ENCODE measurements at places on chromosomes 12 and 14.

DNA sequence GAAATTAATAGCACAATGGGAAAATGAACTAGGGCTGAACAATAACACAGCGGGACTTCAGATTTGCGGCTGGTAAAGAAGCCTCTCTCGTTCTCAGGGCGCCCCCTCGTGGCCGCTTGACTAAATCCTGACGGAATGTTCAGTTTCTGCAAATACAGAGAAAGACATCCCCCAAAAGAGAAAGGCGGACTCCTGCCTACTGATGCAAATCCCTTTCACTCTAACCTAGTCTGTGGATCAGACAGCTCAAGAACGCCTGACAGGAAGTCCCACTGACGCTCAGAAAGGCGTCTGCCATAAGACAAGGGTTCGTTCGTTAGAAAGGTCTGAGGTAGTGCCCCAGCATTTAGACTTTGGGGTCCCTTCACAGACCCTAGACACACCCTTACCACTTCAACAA is 2.5 kb downstream of the NUAK1 start:
- peak; percentile 18 for DNase-seq

DNA sequence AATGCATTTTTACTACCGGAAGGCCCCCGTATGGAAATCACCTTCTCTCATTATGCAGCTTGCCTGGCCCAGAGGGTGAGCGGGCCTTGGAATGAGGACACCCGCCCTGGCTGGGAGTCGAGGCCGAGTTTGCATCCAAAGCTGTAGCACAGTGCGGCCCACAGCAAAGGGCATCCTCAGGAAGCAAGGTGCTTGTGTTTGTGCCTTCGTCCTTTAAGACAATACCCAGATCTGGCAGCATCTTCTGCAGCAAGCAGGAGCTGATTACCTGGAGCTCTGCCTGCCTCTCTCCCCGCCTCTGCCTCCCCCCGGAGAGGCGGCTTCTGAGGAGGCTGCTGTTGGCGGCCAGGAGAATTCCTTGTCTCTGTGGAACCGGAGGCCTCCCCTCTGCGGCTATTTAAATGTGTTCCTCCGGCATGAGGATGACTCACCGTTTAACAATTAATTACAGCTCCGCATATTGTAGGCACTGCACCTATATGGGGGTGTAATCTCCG is 145.3 kb downstream of the CACNA1C start:
- no peak for DNase-seq

DNA sequence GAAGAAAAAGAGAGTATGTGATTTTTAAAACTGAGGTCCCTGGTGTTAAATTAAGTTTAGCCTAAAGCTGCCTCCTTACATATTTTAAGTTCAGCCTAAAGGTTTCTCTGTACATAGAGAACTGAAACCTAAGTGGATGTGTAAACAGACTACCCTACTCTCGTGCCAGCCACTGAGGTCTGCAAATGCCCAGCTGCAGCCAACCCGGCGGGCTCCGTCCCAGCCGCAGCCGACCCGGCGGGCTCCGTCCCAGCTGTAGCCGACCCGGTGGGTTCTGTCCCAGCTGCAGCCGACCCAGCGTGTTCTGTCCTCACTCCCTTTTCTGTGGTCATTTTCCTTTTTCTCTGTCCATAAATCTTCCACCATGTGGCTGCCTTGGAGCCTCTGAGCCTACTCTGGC is 97.2 kb upstream of the SFSWAP start:
- no peak for DNase-seq

DNA sequence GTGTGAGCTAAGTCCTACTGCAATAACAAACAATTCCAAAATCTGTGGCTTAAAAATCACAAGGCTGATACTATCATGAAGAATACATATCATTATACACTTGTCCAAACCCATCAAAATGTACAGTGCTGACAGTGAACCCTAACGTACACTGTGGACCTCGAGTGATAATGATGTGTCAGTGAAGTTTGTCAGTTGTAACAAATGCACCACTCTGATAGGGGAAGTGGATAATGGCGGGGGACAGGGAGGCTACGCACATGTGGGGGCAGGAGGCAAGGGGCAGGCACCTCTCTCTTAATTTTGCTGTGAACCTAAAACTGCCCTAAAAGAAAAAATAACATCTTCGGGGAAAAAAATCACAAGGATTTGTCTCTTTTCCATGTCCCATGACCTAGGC is 100.0 kb downstream of the VRK1 start:
- DNase-seq: no peak

GRCh38 chr12:122097927-122098756 is 19.6 kb downstream of the MLXIP start:
- no peak for DNase-seq

- no peak for DNase-seq
Measured at GRCh38 chr12:107635139-107635538, 50.5 kb upstream of the PWP1 start.

- DNase-seq: no peak
Measured at GRCh38 chr14:38138473-38139138, 69.1 kb upstream of the SSTR1 start.

- no peak for DNase-seq
Measured at GRCh38 chr12:131699434-131699833, 11.5 kb upstream of the SFSWAP start.

DNA sequence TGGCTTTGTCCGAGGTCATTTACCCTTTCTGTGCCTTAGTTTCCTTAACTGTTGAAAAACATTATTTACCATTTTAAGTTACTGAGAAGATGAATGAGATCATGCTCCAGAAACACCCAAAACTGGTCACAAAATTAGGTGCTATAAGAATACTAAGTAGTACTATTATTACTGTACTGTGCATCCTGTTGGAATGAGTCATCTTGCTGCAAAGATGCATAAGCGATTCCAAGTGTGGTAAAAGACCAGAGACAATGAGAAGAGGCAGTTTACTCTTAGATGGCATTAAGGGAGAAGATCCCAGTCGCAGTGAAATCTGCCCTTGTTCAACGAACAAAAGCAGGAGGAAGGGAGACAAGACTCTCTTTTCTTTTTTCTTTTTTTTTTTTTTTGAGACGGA is 4.2 kb upstream of the PLEKHA5 start:
- no peak for DNase-seq

- DNase-seq: no peak
Measured at GRCh38 chr12:15387772-15388171, 65.5 kb downstream of the PTPRO start.

- DNase-seq: no peak
Measured at GRCh38 chr12:75361408-75361807, 26.9 kb downstream of the GLIPR1L1 start.

DNA sequence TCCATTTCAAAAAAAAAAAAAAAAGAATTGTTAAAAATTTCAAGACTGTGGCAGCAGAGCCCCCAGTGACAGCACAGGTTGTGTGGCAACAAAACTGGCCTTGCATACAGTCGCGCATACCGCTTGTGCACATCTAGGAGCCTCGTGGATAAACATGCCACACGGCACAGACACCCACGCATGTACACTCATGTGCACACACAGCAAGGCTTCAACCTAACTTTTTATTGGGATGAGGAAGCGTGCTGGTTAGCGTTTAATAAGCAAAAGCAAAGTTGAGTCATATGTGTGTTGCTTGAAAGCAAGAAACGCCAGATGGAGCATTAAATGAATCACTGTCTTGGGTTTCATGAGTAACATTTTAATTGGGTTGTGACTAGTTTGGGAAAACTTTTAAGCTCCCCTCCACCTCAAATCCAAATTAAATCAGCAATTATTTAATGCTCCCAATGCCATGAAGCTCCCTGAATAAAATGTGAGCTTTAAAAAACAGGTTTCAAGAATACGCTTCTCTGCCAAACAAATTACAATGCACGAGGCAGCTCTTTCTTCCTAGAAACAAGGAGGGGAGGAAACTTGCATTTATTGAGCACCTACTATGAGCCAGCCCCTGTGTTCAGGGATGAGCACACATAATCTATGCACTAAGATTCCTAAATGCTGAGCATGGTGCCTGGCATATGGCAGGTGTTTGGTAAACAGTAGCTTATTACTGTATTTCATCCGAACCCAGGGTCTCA is 35.7 kb upstream of the EML1 start:
- DNase-seq: no peak

GRCh38 chr14:100904307-100905087 is 975 bp upstream of the RTL1 start:
- no peak for DNase-seq

GRCh38 chr12:120583478-120584030 is 2.4 kb upstream of the POP5 start:
- peak; percentile 45 for DNase-seq

DNA sequence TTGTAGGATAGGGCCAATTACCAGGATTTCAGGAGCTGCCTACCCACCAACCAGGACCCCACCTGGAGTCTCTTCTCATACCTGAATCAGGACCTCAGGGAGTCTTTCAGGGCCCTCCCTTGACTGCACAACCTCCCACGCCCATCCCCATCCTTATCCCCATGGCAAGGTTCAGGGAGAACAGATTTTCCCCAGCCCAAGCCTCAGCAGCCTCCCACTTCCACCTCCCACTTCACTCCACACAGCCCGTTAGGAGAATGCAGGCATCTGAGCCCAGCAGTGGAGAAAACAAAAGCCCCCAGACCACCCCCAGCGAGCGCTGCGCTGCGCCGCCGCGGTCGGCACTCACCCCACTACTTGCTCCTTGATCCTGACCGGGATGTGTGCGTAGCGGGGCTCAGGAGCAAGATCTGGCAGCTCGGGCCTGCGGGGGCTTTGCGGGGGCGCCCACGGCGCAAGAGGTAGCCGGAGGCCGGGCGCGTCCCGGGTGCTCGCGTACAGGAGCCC is 1.4 kb downstream of the B4GALNT1 start:
- no peak for DNase-seq

DNA sequence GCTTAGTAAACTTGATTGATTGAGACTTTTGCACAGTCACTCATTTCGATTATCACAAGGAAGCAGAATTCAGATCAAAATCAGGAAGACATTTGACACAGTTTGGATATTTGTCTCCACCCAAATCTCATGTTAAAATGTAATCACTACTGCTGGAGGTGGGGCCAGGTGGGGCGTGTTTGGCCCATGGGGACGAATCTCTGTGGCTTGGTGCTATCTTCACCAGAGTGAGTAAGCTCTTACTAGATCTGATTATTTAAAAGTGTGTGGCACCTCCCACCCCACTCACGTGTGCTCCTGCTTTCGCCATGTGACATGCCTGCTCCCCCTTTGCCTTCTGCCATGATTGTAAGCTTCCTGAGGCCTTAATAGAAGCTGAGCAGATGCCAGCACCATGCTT is 291.4 kb downstream of the PCNX1 start:
- DNase-seq: no peak

- DNase-seq: no peak
Measured at GRCh38 chr12:81668475-81668874, 90.7 kb downstream of the PPFIA2 start.

DNA sequence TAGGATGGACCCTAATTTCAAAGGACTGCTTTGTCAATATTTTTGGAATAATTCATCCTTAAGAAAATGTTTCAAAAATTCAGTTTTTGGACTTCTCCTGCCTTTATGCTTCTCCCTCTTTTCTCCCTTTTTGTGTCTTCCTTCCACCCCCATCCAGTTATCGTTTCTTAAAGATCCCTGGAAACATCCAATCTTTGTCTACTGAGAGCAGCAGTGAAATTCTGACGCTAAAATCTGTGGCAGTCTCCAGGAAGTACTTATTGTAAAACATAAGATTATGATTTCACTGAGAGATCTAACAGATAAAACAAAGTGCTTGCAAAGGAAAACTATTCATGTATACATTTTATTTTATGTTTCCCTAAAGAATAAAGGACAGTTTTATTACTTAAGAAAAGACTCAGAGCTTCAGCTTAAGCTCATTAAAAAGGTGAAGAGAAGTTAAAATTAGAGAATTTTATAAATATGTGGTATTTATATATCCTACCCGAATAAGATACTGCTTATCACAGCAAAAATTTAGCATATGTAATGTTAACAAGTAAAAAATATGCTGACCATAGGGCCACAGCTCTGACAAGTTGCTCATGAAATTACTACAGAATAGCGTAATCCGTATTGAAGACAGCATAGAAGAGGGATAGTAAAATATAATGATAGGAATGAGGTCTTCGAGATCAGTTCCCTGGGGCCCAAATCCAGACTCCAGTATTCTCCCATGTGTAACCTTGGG is 6.9 kb downstream of the FRMD6 start:
- DNase-seq: no peak

- DNase-seq: no peak
Measured at GRCh38 chr12:25421651-25422167, 131.4 kb downstream of the LMNTD1 start.

DNA sequence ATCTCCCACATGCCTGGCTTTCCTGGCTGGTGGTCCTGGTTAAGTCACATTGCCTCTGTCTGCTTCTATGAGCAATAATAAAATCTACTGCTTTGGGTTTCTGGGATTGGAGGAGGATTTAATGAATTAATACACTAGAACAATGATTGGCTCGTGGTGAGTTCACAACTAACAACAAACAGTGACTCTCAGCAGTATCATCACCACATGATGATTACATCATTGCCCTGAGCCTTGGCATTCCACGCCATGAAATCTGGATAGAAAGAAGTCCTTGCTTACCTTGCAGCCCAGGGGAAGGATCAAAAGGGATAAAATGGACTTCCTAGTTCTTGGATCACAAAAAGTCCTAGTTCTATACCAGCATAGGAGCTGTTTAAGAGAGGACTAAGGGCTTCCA is 1069.0 kb downstream of the VRK1 start:
- no peak for DNase-seq

DNA sequence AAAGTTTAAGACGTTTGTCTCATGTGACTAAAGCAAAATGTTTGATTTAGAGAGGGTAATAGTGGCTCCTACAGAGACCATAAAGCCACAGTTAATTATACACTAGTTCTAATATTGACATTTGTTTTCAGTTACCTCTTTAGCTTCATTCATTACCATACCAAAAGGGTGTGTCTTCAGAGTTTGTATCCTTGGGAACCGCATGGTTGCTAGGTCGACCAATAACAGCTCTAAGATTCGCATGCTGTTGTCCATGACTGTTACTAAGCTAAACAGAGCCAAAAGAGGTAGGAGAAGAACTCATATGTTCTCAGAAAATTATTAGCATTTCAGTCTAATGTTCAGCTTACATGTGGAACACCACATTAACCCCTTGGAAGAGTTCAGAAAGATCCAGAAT is 36.2 kb upstream of the ETNK1 start:
- DNase-seq: no peak

Measured in activated gamma-delta T cell (primary cell).